ENCODE measurements at places on chromosomes 5 and 9.

GRCh38 chr9:128696923-128697707 is 5.2 kb upstream of the PKN3 start:
- no peak for DNase-seq

DNA sequence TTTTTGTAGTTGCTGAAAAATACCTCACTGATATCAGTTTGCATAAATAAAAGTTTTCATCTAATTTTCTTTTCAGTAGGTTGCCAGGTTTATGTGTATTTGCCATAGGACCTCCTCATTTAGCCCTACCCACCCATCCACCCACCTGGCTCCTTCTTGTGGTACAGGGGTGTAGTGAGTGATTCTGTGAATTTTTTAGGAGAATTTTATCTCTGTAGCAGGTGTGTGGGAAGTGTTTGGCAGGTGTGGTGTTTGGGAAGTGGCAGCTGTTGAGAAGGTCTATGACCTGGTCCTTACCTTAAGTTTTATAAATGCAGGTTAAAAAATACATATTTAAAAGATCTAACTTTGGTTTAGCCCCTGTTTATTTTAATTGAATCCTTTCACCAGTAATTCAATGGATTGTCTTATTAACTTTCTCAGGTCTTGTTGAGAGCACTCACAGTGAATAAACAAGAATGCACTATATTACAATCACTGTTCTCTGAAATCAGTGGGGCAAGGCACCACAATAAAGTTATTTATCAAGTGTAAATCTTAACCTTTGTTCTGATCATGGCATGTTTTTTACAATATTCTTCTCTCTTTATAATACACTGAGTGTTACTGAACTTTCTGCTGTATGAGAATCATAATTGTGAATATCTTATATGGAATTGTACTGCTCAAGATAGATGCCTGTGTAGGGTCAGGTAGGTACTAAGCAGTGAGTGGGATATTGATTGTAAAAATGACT is 189.1 kb downstream of the WDR70 start:
- no peak for DNase-seq

- DNase-seq, result no peak
These were observed 21.5 kb upstream of the LPCAT1 start for GRCh38 chr5:1545126-1545804.

DNA sequence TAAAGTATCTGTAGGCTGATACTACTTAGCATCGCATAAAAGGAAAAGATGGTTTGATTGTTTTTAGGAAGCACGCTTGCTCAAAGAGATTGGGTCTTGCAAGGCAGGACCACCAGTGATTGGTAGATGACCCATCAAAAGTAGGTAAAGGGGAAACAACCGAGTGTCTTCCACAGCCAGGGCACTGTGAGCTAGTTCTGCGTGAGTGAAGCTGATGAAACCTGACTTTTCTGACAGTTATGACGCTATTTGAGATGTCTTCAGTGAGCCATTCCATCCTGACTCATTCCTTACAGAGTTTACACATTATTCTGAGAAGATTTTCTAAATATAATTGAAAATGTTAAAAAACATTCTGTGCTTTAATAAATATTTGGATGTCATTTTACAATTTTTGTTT is 49.7 kb downstream of the BASP1 start:
- no peak for DNase-seq

- DNase-seq, result no peak
These were observed 34.7 kb downstream of the PAEP start for GRCh38 chr9:135596211-135596610.

GRCh38 chr9:83198371-83198770 is 135.4 kb upstream of the RASEF start:
- no peak for DNase-seq
